ENCODE measurements at places on chromosomes 4 and X.

GRCh38 chr4:128461291-128462102, 173.9 kb upstream of the PGRMC2 start:
- DNase-seq, result no peak

DNA sequence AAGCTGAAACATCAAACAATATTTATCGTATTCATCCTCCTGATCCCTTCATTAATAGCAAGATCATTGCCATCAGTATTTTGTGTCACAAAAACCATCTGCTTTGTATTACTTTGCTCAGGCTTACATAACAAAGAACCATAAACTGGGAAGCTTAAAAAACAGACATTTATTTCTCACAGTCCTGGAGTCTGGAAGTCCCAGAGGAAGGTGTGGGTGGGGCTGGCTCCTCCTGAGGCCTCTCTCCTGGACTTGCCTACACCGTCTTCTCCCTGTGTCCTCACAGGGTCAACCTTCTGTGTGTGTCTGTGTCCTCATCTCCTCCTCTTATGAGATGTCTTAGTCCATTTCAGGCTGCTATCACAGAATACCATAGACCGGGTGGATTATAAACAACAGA, 61.3 kb upstream of the MXRA5 start:
- DNase-seq, result no peak

GRCh38 chrX:9656277-9656676, 109.4 kb downstream of the GPR143 start:
- no peak for DNase-seq

GRCh38 chr4:183960046-183960420, 54.9 kb downstream of the STOX2 start:
- DNase-seq, result no peak

DNA sequence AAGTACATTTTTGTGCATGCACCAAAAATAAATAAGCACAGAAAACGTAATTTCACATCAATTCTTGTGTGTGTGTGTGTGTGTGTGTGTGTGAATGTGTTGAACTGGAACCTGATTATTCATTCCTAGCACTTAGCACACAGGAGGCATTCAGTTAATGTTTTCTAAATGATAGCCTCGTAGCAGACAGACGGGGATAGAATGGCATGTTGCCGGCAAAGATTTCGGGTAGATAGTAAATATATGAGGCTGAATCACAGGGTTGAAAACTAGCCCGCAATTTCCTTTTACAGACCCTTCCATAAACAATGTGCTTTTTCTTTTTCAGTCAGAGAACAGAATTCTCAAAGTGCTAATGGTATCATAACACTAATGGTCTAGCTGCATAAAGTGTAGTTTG, 13.5 kb downstream of the MAOB start:
- DNase-seq, result no peak

DNA sequence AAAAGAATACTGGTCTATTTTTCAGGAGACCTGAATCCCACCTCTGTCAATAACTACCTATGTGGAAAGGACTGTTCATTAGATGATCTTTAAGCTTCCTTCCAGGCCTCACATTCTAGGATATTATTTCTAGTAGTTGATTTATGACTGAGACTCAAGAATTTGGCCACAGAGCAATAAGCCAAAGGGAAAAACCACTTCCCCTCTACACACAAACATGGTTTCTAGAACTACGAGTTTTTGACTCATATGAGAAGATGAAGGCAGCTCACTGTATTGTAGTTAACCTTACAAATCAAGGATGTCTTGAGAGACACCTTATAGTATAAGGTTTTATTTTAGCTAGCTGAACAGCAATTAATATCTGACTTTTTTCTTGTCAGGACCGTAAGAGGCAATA, 36.9 kb upstream of the GDPD2 start:
- no peak for DNase-seq

- no peak for DNase-seq
These were observed 478.3 kb upstream of the FTHL17 start for GRCh38 chrX:31550158-31550557.

GRCh38 chrX:44937606-44938005, 64.6 kb downstream of the KDM6A start:
- DNase-seq, result no peak

GRCh38 chr4:105014635-105015034, 132.0 kb upstream of the TET2 start:
- no peak for DNase-seq

- DNase-seq, result no peak
These were observed 195.4 kb downstream of the SLIT2 start for GRCh38 chr4:20447103-20447502.

DNA sequence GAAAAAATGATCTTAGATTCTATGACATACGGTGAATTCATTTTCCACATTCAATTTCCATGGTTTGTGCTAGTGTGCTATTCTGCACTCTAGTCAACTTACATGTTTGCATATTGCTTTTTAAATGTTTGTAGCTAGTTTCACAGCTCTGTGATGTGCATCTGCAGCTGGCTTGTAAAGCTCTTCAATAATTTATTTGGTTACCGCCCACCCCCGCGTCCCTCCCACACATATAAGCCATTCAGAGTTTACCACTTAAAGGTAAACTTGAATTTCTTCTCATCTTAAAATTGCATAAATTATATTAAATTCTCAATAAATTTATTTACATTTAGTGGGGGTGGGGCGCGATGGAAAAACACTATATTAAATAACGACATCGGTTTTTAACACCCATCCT, 291 bp upstream of the NBDY start:
- peak; percentile 17 for DNase-seq

GRCh38 chr4:152563209-152563608, 27.3 kb upstream of the FBXW7 start:
- no peak for DNase-seq

DNA sequence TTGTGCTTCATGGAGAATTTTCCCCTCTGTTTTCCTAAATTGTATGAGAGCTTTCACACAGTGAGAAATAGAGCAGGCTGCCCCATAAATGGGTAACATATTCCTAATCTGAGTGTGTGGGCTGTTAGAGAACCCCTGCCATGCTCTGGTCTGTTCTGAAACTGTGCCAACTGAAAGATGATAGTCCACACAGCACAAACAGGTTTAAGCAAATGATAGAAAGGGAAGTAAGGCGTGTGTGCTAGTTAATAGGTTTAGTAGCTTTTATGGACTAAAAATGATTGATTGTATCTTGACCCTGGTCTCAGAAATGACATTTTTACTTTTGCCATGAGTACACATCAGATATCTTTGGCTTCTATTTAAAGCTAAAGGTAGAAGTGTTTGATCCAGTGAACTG, 106.2 kb downstream of the PRRG1 start:
- DNase-seq, result no peak

GRCh38 chr4:48315728-48316630, 25.4 kb upstream of the SLAIN2 start:
- no peak for DNase-seq

DNA sequence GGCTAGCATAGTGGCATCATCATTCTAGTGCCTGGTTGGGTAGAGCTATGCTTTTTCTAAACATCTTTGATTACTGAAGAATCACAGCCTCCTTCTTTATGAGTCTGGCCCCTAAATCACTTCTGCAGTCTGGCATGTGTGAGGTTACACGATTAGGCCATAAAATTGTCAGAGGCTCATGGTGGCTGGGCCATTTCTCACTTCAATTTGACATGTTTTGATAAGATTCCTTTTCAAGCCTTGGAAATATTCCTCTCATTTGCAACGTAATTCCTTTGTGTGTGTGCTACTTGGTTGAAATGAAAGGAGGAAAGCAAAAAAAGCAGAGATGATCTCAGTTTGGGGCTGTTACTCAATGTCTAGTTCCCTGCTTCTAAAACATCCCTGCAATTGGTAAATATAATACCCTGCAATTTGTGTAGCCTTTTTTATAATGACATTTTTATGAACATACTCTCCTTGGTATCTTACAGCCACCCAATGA, 6.2 kb downstream of the CCKAR start:
- DNase-seq, result no peak

GRCh38 chrX:151695583-151696340, 504 bp downstream of the PRRG3 start:
- DNase-seq, result no peak

- peak; percentile 5 for DNase-seq
These were observed 26.8 kb upstream of the TMEM184C start for GRCh38 chr4:147590249-147590920.

GRCh38 chr4:4871573-4872313, 12.3 kb downstream of the MSX1 start:
- DNase-seq, result no peak

DNA sequence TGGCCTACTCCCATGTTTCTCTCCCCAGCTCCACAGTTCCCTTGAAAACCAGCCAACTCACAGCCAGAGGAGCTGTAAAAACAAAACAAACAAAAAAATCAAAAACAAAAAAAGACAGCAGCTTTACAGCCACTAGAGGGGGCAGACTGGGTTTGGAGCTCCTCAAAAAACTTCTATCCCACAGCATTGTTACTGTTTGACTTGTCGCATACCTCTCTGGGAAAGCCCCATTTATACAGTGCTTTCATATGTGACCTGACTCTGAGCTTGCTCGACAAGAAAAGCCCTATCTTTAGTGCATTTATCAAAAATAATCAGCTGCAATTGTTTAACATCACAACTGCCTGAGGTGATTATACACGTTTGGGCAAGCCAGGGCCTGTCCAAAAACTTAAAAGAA, 21.6 kb downstream of the TSPAN6 start:
- no peak for DNase-seq

DNA sequence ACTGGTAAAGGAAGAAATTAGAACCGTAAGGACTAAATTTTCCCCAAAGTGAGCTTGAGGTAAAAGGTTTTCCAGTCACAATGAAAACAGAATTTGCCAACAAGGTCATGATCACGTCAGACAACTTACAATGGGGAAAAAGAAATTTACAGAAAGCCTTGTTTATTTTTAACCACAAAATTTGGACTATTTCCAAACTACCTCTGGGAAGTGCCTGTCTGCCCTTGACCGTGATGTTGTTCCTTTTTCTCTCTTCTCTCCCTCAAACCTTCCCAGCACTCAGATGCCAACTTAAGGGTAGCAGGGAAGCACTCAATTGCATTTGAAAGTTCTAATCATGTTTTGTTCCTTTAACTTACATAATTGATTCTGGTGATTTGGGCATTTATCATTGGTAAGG, 32.5 kb downstream of the MEPE start:
- no peak for DNase-seq

DNA sequence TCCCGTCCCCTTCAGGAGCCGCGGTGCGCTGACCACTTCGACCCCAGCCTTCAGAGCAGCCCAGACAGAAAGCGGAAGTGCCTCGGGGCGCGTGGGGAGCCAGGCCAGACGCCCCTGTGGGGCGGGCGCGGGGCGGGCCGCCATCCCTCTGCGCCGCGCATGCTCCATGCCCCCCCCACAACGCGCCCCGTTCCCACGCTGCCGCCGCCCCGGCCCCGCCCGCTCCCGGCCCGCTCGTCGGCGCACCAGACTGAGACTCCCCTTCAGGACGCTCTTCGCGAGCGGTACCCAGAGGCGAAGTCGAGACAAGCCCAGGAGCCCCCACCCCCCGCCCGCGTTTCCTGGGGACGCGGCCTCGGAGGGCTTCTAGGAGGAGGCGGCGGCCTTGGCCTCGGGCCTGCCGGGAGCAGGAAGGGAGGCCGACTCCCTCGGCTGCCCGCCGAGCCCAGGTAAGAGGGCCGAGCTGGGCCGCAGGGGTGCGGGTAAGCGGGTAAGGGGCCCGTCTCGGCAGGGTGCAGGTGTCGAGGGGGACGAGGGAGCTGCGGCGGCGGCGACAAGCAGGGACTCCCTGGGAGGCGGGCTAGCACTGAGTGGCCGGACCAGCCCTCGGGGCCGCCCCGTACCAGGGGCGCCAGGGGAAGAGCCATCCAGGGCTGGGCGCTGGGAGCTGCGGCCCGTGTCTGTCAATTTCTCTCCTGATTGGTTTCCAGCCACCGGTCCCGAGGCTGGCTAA, at the start of gene ZFP92:
TSS of gene ZFP92 (plus strand) at position 218 of the 733 bp plus-strand sequence. CDS start 6,851 bp downstream, outside the sequence.
- DNase-seq, result no peak

- no peak for DNase-seq
These were observed 731.3 kb downstream of the DMD start for GRCh38 chrX:32480019-32480418.

- DNase-seq, result no peak
These were observed 51.2 kb downstream of the OR13H1 start for GRCh38 chrX:131595120-131595519.

DNA sequence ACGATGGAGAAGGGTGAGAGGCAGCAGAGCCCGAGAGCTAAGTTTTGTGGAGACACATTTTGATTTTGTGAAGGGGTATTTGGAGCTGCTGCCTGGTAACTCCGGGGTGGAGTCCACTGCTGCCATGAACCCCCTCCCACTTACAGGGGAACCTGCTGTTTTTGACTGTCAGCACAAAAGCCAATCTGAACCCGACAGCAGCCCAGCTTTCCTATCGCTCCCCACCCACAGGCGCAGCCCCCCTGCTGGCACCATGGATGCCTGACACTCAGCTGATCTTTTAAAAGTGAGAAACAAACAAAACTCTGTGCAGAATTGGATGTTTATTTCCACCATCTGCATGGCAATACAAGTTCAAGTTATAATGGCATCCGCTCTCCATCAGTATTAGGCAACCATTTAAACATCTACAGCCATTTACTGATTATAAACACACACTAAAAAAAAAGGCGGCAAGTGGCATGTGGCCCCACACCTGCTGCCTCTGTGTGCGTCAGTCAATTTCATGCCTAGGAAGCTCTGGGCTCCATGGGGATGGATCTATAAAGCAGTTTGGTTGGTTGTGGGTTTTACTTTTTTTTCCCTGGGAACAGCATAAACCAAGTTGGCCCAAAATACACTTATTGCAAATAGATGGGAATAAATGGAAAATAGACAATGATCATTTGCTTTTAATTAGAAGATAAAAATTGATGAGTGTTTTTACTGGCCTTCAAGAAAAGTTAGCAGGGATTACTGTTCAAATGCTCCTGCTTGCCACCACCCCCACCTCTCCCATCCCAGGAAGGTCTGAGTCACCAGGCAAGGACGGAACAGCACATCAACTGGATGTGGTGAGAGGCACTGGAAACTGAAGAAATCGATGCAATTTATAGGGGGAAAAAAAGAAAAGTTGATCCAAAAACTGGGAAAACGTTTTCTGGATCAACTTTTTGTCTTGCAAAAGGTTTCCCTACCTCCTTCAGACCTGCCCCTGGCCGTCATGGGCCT, 46.0 kb downstream of the SEPSECS start:
- no peak for DNase-seq

DNA sequence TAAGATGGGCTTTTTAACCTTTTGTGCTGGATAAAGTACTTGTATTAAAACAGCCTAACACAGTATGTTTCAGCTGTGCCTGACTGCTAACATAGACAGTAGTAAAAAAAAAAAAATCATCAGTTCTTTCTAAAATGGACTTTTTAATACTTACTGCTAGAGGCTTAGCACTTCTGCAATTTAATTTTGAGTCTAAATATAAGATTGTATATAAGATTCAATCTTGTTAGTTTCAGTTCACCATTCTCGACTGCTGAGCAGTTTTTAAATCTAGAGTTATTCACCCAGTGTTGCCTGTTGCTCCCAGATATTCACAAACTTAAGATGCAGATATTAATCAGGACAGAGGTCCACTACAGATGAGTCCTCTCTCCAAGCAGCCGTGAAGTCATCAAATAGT, 6.8 kb downstream of the PLA2G12A start:
- DNase-seq, result no peak

DNA sequence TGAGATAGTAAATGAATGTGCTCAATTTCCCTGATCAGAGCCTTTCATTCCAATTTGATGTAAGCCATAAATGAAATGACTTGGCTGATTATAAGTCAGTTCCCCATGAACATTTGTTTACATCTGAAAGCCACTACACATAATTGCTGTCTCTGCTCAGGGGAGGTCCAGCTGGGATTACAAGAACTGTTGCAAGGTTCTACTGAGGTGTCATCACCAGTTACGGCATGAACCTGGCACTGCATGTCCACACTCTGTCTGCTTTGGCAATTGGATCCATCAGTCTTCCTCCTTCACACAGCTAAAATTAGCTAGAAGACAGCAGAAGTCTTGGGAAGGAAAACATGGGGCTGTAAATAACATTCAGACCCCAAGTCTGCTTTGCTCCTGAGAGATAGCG, 12.8 kb upstream of the MBNL3 start:
- DNase-seq, result no peak
